ENCODE measurements at places on chromosomes 2 and 18. TPM values are rescaled to one million over a fixed set of nuclear protein-coding genes. Genes with fewer than 3 reads are reported as not detected.

GPR75 gene
- total RNA-seq: 1.4 TPM

LMAN2L gene
- total RNA-seq: 12.0 TPM

SPDYA gene
- 0.46 TPM for total RNA-seq

RNF152 gene
- total RNA-seq: not detected
